Daoy (cell line): ENCODE measurements at places on chromosomes 7 and 10. TPM values are rescaled to one million over a fixed set of nuclear protein-coding genes. Genes with fewer than 3 reads are reported as not detected.

GRCh38 chr10:80449520-80449919 is 4.6 kb upstream of the TSPAN14 start:
- no peak for DNase-seq

- DNase-seq: no peak
Measured at GRCh38 chr7:94433224-94433623, 38.5 kb downstream of the COL1A2 start.

DNA sequence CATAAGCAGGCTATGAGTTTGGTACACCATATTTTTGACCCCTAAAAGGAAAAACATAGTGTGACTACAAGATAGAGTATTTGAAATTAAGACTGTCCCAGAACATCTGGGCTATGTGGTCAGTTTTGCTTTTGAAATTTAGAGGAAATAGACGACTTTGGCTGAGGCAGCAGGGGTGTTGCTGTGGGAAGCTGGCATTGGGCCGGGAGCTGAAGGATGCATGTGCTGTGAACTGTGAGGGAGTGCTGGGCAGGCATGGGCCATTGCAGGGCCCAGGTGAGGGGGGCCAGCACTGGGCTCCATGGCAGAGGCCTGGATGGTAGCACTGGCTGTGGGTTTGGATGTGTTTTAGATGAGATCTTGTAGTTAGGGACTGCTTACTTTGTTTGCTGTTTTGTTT is 168.3 kb downstream of the BMPER start:
- no peak for DNase-seq

Gene MCM10
- total RNA-seq: 29.4 and 30.3 TPM in 2 replicates

- no peak for DNase-seq
Measured at GRCh38 chr7:144848078-144848477, 12.2 kb upstream of the TPK1 start.

DNA sequence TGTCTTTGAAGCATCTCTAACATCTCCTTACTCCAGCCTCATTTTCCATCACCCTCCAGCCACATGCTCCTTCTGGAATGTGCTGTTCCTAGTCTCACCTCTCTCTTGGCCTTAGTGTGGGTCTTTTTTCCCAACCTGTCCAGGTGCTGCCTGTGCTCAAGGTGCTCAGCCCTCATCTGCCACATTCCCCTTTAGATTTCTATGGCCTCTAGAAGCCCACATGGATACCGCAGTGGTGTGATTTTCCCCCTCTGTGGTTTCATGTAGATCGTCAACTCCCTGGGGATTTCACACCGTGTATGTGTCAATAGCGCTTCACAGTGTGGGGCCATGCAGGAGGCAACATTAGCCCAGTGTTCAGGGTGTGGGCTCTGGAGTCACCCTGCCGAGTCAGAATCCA is 32.5 kb downstream of the BMPER start:
- DNase-seq: peak; percentile 23

DNA sequence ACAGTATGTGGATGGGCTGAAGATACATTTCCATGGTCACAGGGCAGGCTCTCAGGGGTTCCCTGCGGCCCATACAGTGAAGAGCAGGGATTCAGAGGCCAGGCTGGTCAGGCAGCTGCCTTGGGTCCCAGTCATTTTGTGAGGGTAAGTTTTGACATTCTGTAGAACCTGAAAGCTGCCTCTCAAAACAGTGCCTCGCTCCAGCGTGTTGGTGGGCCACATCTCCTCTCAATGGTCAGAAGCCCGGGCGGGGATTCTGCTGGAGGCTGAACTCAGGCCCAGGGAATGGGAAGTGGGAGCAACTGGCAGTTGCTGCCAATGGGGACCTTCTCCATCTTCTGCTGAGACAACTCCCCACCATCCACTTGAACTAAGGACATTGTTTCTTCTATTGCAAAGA is 190.0 kb downstream of the PTPN20 start:
- no peak for DNase-seq

- peak; percentile 27 for DNase-seq
Measured at GRCh38 chr10:132994185-132994796, 51.9 kb upstream of the CFAP46 start.

Gene ASB15
- total RNA-seq: not detected in 2 replicates

DNA sequence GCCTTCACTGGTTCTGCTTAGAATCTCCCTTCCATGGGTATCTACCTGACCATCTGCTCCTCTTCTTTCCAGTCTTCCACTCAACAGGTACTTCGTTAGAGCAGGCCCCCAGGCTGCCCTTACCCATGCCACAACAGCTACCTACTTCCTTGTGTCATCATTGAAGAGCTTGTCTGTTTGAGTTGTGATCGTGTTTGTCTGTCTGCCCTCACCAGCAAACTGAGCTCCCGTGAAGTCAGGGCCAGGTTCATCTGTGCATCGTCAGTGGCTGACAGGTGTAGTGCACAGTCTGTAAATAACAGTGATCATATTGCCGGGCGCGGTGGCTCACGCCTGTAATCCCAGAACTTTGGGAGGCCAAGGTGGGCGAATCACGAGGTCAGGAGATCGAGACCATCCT is 5.0 kb downstream of the NIPSNAP2 start:
- no peak for DNase-seq

Gene TMEM236
- 0.06 TPM in 1 of 2 replicates, not detected in the other for total RNA-seq

Gene RBM20
- total RNA-seq: 0.06 and 9.4 TPM in 2 replicates

GRCh38 chr7:73645643-73646174 is 21.4 kb upstream of the MLXIPL start:
- DNase-seq: no peak
